ENCODE measurements at places on chromosomes 12 and 14. TPM values are rescaled to one million over a fixed set of nuclear protein-coding genes. Genes with fewer than 3 reads are reported as not detected.

Gene PIWIL1
- not detected for total RNA-seq

DNA sequence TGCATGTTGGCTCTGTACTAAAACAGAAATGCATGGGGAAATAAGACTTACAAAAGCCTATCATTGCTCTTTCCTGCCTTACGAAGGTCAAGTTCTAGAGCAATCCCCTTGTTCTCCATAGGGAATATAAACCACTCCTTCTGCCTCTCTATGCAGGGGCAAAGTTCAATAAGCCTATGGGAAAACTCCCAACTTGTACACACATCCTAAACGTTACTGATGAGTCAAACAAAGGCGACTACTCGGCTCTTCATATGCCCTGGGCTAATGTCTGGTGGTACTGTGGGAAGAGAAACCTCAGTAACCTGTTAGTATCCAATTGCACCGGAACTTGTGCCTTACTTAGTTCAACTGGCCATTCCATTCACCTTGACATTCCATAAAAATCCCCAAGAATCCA is 32.7 kb downstream of the PRMT8 start:
- H3K36me3 ChIP-seq = no peaks in the 10 kb centered on the region
- no peak overlapping the region for H3K27ac ChIP-seq
- H3K4me3 ChIP-seq = no peak overlapping the region
- DNase-seq = no peak
- no peaks in the 10 kb centered on the region for H3K27me3 ChIP-seq
- H3K4me1 ChIP-seq = no peaks in the 10 kb centered on the region

DNA sequence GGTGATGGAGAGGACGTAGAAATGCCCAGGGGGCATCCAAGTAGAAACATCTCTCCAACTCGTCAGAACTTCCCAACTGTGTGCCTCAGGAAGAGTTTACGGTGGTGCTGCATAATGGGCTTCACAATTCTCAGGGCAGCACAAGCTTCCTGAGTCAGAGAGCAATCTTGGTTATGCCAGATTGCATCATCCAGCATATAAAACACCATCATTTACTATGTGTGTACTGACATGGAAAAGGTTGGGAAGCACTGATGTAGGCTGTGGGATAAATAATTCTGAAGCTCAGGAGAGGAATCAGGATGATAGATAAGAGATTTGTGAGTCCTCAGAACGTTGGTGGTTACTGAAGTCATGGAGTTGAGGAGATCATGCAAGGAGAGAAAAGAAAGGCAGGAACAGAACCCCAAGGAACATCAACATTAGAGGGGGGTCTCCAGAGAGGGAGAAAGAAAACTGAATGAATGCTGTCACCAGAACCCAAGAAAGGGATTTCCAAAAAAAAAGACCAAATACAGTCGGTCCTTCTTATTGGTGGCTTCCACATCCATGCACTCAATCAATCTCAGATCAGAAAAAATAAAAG is 4.7 kb upstream of the NCKAP5L start:
- no peak overlapping the region for H3K4me3 ChIP-seq
- DNase-seq = no peak
- no peak overlapping the region for H3K27ac ChIP-seq
- H3K4me1 ChIP-seq = no peaks in the 10 kb centered on the region

Gene CLEC4D
- 0.43 TPM for total RNA-seq

Gene TMEM19
- total RNA-seq = 15.9 TPM

DNA sequence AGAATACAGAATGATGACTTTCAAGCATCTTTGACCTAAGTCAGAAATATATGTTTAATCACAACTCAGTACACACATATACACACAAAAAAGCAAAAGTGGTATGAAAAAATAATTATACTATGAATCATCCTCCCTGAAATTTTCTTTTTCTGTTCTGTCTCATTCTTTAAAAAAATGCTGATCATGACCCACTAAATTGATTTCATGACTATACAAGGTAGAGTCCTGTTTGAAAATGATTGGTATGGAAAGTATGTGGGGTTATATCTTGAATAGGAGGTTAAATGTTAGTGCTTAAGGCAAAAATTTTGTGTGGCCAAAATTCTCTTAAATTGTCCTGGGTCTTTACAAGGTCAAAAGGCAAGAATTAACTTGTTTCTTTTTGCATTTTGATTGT is 80.4 kb downstream of the SUDS3 start:
- H3K36me3 ChIP-seq = no peaks in the 10 kb centered on the region
- H3K27ac ChIP-seq = no peak overlapping the region
- H3K27me3 ChIP-seq = no peaks in the 10 kb centered on the region

Data from right lobe of liver (tissue), 6 donors.